ENCODE measurements at places on chromosomes 1 and 21. TPM values are rescaled to one million over a fixed set of nuclear protein-coding genes. Genes with fewer than 3 reads are reported as not detected.
A peak's percentile ranks its signal among the peaks of the same experiment; 100 is the strongest.

The CD53 gene
- total RNA-seq, result not detected

- DNase-seq, result no peak
Observed at GRCh38 chr1:55580845-55581332, 365.7 kb upstream of the USP24 start.

DNA sequence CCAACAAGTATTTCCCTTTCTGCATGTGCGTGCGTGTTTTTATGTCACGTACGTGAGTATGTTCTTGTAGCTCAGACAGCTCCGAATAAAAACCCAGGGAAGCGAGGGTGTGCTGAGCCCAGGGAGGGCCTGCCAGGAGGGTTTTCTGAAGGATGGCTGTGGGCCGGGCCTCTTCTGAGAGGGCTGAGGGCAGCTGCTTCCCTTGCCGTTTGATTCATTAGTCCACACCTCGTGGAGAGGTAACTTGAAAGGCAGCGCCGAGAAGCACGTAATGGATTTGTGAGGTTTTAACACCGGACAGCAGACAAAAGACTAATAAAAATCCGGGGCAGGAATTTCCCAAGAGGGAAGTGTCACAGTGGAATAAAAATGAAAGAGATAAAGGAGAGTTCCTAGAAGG, 29.5 kb downstream of the CD247 start:
- DNase-seq, result no peak

- peak; percentile 86 for DNase-seq
Observed at GRCh38 chr1:150979092-150980056, 2.7 kb upstream of the ANXA9 start.

DNA sequence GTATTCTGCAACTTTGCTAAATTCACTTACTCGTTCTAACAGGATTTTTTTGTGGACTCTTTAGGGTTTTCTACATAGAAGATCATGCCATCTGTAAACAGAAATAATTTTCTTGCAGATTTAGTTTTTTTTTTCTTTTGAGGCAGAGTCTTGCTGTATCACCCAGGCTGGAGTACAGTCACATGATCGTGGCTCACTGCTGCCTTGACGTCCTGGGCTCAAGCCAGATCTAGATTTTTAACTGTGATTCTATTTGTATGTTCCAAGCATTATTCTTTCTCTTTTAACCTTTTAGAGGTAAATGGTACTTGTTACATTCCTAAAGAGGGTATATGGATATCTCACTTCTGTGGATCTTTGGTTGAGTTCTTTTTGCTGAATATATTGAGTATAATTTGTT, 18.6 kb downstream of the FABP3 start:
- no peak for DNase-seq

DNA sequence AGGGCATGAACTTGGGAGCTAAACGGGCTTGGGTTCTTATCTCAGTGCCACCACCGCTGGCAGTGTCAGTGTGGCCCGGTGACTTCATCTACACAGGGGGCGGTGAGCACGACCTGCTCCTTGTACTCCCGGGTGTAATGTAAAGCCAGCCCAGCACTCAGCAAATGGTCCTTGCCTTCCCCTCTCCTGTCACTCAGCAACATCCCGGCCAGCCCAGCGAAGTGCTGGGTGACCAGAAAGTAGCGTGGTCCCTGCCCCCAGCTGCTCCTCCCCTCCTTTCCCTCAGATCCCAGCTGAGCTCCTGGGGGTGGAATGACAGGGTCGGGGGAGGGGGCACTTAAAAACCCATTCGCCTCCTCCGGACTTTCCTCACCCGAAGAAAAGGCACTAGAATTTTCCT, 7.2 kb downstream of the KCNN3 start:
- DNase-seq, result no peak

DNA sequence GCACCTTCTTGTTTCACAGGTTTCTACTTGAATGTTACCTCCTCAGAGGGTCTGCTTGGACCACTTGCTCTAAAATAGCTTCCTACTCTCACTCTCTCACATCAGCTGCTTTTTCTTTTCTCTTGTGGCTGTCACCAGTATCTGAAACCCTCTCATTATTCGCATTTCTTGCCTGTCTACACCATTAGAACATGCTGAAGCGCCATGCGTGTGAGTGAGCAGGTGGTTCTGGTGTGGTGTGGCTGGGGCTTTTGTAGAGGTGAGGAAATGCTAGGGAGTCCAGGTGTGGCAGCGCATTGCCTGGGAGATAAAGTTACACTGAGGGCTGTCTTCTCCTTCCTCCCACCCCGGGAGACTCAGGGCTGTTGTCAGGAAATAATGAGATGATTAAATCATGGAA, 4.1 kb downstream of the ZNF362 start:
- DNase-seq, result no peak

DNA sequence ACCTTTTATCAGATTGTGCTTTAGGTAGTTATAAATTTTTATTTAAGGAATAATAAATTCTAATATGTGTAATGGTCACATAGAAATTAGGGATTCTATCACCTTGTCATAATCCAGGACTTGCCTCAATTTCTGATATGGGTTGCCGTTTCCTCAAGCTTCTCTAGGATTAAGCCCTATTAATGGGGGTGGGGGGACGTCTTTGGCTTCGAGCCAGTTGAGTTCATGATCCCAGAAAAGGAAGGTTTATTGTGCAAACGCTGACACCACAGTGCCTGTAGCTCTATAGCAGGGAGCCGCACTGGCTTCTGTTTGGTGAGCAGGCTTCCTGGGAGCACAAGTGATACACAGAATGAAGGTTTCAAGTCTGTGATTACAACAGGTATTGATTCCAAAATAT, 22.0 kb upstream of the VAMP3 start:
- no peak for DNase-seq

DNA sequence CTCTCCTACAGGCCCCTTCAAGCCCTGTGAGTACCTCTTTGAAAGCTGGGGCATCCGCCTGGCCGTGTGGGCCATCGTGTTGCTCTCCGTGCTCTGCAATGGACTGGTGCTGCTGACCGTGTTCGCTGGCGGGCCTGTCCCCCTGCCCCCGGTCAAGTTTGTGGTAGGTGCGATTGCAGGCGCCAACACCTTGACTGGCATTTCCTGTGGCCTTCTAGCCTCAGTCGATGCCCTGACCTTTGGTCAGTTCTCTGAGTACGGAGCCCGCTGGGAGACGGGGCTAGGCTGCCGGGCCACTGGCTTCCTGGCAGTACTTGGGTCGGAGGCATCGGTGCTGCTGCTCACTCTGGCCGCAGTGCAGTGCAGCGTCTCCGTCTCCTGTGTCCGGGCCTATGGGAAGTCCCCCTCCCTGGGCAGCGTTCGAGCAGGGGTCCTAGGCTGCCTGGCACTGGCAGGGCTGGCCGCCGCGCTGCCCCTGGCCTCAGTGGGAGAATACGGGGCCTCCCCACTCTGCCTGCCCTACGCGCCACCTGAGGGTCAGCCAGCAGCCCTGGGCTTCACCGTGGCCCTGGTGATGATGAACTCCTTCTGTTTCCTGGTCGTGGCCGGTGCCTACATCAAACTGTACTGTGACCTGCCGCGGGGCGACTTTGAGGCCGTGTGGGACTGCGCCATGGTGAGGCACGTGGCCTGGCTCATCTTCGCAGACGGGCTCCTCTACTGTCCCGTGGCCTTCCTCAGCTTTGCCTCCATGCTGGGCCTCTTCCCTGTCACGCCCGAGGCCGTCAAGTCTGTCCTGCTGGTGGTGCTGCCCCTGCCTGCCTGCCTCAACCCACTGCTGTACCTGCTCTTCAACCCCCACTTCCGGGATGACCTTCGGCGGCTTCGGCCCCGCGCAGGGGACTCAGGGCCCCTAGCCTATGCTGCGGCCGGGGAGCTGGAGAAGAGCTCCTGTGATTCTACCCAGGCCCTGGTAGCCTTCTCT, 23.5 kb downstream of the UBE2T start:
- no peak for DNase-seq

All from Caco-2 (cell line).